ENCODE measurements at places on chromosomes 5 and 9.

DNA sequence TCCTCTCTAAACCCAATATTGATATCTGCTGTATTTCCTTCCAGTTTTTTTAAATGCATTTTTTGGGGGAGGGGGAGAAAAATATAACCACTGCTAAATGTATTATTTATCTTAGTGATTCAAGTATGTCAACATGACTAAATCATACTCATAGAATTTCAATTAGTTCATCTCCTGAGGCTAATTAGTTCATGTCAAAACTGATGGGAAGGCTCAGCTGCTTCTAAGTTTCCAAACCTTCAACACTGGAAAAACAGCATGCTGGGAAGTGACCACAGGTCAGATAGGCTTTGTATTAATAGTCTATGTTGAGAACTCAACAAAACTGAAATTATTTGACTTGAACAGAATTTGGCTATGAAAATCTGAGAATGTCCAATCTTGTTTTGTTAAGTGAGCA, 118.7 kb downstream of the TTLL11 start:
- DNase-seq, result no peak

GRCh38 chr5:116605310-116606070, 30.9 kb upstream of the SEMA6A start:
- DNase-seq, result no peak

- DNase-seq, result no peak
These were observed 250.9 kb upstream of the ZNF608 start for GRCh38 chr5:124997186-124997893.

- no peak for DNase-seq
These were observed 43.5 kb downstream of the AGXT2 start for GRCh38 chr5:35004200-35004599.

GRCh38 chr5:32254881-32255539, 57.7 kb downstream of the MTMR12 start:
- DNase-seq, result no peak

- no peak for DNase-seq
These were observed 246.9 kb downstream of the TLR4 start for GRCh38 chr9:117951127-117951526.

GRCh38 chr9:119160551-119160950, 208.7 kb downstream of the BRINP1 start:
- no peak for DNase-seq

DNA sequence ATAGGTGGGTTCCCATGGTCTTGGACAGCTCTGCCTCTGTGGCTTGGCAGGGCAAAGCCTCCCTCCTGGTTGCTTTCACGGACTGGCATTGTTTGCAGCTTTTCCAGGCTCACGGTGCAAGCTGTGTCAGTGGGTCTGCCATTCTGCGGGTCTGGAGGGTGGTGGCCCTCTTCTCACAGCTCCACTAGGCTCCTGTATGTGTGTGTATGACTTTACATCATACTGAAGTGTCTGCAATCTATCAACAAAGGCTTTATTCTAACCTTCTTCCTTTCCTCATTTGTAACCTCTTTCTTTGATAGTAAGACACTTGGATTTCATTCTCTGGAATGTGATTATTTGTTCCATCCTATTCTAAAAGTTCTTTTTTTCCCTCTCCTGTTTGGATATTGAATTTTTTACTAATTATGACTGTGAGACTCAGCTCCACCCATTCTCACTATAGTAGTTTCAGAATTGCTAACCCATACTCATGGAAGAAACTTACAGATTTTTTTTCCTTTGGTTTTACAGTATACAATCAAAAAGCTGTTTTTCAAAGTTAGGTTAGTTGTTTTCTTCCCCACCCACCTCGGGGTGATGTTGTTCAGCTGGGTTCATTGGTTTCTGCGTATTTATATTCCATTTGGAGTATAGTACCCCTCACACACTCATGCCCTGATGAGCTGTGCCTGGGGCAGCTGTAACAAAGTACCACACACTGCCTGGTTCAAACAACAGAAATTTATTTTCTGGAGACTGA, 144.6 kb upstream of the OTULINL start:
- no peak for DNase-seq

DNA sequence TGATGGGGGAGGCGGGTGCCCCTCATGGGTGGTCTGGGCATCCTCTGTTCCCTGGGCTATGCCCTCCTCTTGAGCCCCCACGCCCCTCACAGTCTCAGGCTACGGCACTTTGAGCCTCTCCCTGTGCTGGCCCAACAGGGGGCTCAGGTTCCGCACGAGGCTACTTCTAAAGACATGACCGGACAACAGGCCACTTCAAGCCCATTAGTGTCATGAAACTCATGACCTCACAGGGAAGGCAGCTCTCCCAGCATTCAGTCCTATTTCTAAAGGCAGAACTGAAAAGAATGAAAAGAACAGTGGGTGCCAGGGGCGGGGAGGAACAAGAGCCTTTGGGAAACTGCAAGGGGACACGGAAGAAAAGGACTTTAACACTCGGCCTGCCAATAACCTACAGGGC, 45.0 kb downstream of the COL23A1 start:
- DNase-seq, result no peak

DNA sequence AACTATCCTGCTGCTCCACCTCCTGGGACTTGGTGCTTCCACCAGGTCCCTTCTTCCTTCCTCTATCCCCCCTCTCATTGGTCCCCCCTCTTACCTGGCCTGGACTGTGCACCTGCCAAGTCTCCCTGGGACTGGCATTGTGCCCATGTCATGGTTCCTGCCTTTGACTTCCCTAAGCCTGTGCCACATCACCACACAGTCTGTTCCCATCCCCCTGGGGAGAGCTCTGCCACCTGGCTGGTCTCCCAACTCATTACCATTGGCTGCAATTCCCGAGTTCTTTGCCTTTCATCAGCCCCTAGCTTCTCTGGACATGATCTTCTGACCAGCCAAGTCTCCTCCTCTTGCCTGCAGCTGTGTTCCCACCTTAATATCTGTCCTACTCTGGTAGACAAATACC, 180.3 kb downstream of the SREK1 start:
- DNase-seq, result peak; percentile 13

DNA sequence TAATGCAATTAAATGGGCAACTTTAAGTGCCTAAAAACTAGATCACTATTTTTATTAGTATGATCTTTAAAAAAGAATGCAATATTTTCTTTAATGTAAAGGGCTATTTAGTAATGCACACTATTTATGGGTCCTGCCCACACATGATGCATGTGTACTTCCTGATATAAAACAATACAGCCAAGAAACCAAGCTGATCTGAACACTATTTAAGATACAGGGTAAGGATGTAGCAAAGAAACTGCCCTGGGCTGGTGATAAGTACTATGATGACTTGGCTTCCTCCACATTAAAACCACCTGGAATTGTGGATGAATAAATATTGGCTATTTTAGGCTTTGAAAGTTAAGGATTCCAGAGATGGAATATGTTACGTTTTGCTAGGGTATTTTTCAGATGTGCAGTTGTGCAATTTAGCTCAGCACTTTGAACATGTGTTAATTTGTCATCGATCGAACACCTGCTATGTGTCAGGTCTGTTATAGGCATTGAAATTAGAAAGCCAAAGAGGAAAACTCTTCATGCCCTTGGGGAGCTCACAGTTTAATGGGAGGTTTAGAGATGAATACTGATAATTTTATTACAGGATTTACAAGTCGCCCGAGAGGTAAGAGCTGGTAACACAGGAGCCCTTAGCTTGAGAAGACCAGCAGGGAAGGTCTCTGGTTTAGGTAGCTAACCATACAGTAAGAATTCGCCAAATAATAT, 276.7 kb downstream of the PLK2 start:
- DNase-seq, result no peak

DNA sequence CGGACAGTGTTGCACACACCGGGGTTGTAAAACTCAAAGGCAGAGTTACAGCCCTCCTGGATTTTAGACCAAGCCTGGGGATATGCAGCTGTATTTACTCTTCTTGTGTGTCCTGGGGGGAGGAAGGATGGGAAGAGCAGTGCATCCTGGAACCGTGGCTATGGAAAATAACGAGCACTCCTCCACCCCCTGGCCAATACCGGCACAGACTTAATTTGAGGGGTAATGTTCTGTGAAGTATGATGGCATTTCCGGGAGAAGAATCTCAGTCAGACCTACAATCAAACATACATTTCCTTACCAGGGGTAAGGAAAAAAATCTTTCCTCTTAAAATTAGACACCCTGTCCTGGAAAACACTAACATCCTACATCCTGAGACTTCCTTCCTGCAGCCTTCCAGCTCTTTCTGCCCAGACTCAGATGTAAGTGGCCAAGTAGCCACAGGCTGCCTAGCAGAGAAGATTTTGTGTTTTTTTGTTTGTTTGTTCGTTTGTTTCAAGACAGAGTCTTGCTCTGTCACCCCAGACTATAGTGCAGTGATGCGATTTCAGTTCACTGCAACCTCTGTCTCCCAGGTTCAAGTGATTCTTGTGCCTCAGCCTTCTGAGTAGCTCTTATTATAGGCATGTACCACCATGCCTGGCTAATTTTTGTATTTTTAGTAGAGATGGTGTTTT, 11.0 kb upstream of the ERMP1 start:
- DNase-seq, result no peak

GRCh38 chr5:178129296-178129695, 1.5 kb upstream of the RMND5B start:
- no peak for DNase-seq

GRCh38 chr5:149220750-149221149, 50.9 kb upstream of the AFAP1L1 start:
- no peak for DNase-seq

All from ecto neural progenitor cell (in vitro differentiated cells).